Bronchial epithelial cell (primary cell): ENCODE measurements at places on chromosomes 5 and 9. TPM values are rescaled to one million over a fixed set of nuclear protein-coding genes. Genes with fewer than 3 reads are reported as not detected.

DNA sequence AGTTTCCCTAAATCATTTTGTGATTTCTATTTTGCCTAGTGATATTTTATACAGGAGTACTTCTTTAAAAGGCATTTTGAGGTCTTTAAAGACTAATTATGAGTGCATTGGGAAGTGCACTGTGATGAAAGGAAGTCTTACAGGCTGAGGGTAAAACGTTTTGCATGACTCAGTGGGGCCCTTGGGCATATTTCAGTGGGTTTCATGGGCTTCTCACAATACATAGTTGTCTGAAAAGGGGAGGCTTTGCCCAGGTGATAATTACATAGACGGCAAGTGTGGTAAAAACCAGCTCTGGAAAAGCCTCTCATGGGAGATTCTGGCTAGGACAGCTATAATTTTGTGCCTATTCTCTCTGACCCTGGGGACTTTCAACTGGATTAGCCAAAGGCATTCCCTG, 387.2 kb downstream of the ARHGEF28 start:
- peak; percentile 49 for DNase-seq

- DNase-seq: peak; percentile 37
These were observed 2.3 kb upstream of the TSC1 start for GRCh38 chr9:132946631-132947295.

DNA sequence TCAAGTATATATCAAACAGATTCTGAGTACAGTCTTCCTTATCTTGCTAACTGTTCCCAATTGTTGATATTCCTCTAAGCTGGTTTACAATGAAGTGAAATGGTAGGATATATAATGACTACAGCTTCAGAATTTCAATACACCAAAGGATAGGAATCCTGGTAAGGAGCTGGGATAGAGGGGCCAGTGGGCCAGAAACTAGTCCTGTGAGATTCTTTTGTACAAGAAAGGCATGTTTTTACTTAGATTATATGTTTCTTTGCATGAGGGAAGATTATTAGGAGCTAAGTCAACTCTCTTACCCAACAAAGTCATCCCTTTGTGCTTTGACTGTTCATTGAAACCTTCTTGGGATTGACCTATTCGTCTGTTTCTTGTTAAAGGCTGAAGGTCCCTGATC, 435.7 kb downstream of the PLK2 start:
- no peak for DNase-seq

GRCh38 chr5:91374893-91375520, 8.1 kb downstream of the ARRDC3 start:
- DNase-seq: no peak

- DNase-seq: no peak
These were observed 188.7 kb downstream of the DENND1A start for GRCh38 chr9:123741214-123741613.

DNA sequence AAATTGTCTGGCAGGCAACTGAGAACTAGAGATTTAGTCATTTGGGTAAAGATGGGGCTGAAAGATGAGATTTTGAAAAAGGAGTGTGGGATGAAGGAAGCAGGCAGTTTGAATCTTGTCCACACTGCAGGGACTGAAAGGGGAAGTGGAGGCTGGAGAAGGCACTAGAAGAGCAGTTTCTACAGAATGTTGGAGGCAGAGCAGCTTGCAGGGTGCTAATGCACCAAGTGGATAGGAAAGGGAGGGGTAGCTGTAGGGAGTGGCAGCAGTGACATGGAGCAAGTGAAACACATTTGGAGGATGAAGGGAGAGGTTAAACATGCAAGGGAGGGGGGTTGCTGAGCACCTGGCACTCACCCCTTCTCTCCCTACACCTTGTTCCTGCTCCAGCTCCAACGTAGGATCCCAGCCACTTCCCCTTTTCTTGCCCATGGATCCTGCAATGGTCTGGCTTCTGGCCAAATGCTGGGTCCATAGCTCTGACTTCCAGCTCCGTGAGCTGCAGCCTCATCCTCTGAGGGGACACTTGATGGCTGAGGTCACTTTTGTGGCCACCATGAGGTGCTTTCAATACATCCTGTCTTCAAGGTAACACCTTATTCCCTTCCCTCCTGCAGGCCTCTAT, 30.0 kb upstream of the FGD3 start:
- no peak for DNase-seq

GRCh38 chr9:115665519-115665918, 488.1 kb upstream of the PAPPA start:
- no peak for DNase-seq

DNA sequence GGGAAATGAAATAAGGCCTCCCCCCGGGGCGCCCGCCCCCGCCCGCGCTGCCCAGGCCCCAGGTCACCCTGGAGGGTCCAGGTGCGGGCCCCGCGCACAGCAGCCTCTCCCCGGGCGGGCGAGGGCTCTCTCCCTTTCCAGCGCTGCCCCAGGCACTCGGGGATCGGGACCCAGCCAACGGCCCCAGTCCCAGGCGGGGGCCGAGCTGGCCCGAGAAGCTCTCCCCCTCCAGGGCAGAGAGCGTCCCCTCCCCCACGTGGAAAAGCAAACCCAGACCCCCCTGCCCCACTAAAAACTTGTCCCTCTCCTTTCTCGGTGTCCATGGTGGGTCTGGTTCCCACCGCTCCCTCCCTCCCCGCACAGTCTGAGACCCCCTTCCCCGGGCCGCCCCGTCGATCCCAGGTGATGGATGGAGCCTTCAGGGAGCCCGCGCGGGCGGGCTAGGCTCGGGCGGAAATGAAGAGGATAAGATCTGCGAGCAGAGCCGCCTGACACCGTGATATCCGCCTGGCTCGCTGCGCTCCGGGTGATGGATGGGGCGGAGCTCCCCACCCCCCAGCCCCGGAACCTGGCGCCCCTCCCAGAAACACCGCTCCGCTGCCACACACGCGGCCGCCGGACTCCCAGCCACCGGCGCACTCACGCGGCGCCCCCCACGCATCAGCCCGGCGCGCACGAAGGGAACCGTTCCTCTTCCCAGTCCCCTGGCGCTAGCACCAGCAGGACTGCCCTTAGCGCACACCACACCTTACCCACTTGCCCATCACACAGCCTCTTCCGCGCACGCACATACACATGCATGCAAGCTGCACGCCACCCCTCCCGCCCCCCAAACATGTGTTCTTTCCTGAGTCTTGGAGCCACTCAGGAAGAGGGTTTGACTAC, 81.7 kb upstream of the ZBTB43 start:
- DNase-seq: peak; percentile 27

- DNase-seq: no peak
These were observed 169.2 kb upstream of the HMHB1 start for GRCh38 chr5:143642791-143643190.

DNA sequence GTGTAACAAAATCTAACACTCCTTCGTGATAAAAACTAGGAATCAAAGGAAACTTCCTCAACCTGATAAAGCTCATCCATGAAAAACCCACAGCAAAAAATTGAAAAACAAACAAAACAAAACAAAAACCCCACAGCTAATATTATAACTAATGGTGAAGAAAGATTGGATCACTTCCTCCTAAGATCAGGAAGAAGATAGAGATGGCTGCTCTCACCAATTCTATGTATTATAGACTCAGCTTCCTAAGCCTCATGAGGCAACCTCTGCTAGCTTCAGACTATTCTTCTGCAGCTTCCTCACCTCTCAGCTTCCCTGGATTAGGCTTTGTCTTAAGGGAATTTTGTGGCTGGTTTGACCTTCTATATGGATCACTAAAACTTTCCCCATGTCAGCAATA, 40.1 kb downstream of the PHAX start:
- DNase-seq: no peak

GRCh38 chr5:64301566-64301965, 135.9 kb downstream of the RNF180 start:
- DNase-seq: peak; percentile 66

DNA sequence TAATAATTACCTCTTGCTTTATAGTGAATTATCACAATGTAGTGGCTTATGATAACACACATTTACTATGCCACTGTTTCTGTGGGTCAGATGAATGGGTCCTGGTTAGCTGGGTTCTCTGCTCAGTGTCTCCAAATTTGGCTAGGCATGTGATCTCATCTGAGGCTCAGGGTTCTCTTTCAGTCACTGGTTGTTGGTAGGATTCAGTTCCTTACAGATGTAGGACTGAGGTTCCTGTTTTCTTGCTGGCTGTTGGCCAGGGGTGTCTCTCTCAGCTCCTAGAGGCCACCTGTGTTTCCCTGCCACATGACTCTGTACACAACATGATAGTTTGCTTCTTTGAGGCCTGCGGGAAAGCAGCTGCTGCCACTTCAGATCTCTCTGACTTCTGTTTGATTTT, 7.1 kb downstream of the NFX1 start:
- DNase-seq: no peak

GRCh38 chr9:110728058-110728457, 59.5 kb downstream of the MUSK start:
- DNase-seq: no peak

DNA sequence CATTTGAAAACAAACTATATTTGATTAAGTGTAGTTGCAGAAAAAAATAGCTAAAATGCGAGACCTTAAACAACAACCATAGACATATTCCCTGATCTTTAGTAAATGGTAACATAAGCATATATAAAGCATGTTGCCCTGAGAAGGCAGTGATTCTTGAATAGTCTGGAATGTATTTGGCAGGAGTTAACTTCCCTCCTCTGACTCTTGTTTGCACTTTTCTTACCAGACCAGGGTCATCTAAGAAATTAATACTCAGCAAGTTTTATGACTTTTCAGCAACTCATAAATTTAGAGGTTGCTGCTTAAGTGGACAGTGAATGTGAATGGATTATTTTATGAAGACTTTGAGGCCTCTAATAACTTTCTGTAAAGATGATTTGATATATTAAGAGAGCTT, 55.3 kb upstream of the NUDT12 start:
- DNase-seq: no peak

DNA sequence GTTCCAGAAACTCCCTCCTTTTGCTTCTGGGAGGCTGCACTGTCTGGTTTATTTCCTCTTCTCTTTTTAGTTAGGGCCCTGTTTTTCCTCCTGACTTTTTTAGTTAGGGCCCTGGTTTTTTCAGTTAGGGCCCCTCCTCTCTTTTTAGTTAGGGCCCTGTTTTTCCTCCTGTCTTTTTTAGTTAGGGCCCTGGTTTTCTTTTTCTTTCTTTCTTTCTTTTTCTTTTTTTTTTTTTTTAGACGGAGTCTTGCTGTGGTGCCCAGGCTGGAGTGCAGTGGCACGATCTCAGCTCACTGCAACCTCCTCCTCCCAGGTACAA, 15.1 kb downstream of the GSN start:
- no peak for DNase-seq

DNA sequence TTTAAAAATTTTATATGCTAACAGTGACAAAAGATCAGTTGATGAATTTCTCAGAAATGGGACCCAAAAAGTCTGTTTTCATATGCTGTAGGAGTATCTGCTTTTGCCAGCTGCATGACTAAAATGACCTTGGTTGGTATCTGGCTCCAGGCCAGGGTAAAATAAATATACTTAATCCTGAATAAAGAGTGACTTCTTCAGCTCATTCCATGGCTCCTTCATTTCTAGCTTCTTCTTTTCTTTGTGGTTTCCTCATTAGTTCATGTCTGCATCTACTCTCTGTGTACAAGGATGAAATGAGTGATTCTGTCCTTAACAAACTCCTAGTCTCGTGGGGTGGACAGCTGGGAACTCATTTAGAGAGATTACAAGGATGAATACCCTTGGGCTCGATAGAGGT, 36.0 kb downstream of the RCL1 start:
- no peak for DNase-seq

GRCh38 chr9:74463825-74464224, 33.3 kb upstream of the RORB start:
- DNase-seq: peak; percentile 26

GRCh38 chr5:171673328-171673727, 112.3 kb upstream of the SMIM23 start:
- DNase-seq: no peak

DNA sequence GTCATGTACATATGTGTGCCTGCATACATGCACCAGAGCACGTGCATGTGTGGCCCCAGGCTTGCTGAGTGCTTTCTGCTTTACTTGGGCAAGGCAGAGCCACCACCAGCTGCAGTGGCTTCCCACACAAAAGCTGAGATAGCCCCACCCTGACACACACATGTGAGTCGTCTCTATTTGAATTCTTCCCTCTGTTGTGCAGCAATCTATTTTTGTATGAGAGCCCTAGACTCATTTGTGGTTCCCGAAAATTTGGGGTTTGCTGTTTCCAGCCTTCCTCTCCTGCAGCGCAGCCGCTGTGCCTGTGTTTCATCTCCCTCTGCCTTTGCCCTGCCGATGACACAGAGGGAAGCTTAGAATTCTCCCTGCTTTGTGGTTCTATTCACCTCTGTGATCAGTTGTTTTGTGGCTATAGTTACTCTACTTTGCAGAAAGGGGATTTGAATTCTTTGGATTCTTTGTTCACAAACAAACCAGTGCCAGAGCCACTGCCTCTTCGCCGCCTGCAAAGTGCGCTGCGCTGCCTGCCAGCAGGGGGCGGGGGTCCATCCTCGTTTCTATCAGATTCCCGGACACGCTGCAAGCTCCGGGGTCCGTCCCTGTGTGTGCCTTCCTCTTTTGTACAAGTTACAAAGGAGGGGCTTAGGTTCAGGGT, 95.8 kb upstream of the DAP start:
- DNase-seq: no peak

DNA sequence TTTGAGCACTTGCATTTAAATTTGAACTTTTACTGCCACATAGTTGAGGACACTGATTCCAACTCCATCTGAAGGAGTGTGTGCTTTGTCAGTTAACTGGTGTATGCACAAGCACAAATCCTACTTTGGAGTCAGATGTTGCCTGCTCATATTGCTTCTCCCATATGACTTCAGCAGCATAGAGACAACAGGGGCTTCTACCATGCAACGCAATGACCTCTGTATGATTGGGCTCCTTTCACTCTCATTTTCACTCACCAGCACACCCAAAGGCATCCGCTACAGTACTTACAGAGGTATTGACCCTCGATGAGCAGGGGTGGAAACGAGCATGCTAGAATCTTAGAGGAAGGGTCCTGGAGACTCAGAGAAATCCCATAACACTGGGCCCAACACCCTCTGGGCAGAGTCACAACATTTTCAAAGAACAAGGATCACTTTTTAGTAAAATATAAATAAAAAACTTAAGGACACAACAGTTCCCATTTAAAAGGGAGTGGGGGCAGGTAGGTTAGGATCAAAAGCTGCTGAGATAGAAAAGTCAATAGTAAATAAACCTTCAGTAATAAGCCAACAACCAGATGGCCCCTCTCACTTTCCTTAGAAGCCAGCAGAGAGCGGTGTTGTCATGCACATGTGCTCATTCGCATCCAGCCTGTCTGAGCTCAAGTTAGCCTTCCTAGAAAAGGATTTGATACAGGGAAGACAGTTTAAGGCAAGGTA, 203.8 kb downstream of the SNCAIP start:
- peak; percentile 60 for DNase-seq

- DNase-seq: no peak
These were observed 115.1 kb downstream of the PALM2AKAP2 start for GRCh38 chr9:109894921-109895758.

DNA sequence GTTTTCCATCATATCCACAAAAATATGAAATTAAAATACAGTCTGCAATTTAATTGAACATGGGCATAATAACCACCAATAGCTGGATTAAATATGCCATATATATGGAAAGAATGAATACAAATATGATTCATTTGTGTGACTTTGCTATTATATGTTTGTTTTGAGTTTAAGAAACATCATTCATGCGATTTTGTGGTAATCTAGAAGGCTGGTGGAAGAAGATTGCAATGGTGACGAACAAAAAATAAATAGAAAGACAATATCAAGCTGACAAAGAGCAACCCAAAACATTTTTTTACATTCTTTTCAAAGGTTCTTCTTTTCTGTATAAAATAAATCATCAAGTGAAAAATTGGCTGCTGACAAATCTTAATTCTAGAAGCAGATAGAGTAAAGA, 610.0 kb downstream of the MAT2B start:
- no peak for DNase-seq

GRCh38 chr9:75235632-75236031, 147.3 kb downstream of the OSTF1 start:
- DNase-seq: peak; percentile 92

The DRD1 gene
- total RNA-seq: not detected in 2 replicates

The IFNB1 gene
- 0.26 TPM in 2 replicates for total RNA-seq

The OLFM1 gene
- 0.13 and 0.26 TPM in 2 replicates for total RNA-seq
